ENCODE measurements at places on chromosomes 4 and X.

- no peak for DNase-seq
These were observed 114.2 kb downstream of the SMIM20 start for GRCh38 chr4:26028133-26028792.

- no peak for DNase-seq
These were observed 41.8 kb upstream of the RLIM start for GRCh38 chrX:74656079-74656745.

DNA sequence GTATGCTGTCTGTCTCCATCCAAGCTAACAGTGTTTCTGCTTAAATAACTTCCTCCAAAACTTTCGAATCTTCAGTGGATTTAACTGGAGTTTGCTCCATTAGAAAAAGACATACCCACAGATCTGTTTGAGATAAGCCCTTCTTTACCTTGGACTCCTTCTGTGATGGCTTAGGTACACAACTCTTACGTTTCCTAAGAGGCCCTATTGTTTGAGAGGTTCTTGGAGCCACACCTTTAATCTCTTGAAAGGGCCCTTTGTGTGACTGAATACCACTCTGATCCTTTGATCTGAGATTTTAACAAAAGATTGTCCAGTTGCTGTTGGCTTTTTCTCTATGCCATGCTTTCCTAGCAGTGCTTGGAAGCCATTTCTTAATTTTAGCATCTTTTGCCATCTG, 92.5 kb downstream of the AKAP4 start:
- DNase-seq: no peak

- DNase-seq: no peak
These were observed 85.1 kb upstream of the CTSO start for GRCh38 chr4:156038772-156039171.

DNA sequence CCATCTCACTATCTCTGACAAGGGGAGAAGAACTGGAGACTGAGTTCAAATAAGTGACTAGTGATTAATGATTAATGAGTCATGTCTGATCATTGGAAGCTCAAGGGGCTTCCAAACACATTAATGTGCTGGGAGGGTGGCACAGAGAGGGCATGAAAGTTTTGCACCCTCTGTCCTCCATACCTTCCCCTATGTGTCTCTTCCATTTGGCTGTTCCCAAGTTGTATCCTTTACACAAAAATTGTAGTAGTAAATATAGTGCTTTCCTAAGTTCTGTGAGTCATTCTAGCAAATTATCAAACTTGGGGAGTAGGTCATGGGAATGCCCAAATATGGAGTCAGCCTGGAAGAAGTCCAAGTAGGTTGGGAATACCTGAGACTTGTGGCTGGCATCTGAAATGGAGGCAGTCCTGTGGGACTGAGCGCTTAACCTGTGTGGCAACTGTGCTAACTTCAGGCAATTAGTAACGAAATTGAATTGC, 4.1 kb upstream of the FAM200B start:
- DNase-seq: no peak

GRCh38 chr4:19382993-19383756, 868.5 kb upstream of the SLIT2 start:
- no peak for DNase-seq

GRCh38 chrX:72208126-72208800, 26.7 kb downstream of the PIN4 start:
- DNase-seq: no peak

- DNase-seq: no peak
These were observed 331.1 kb downstream of the ADGRL3 start for GRCh38 chr4:61531188-61531587.

- DNase-seq: no peak
These were observed 80.5 kb upstream of the GALNT7 start for GRCh38 chr4:173088144-173088543.

DNA sequence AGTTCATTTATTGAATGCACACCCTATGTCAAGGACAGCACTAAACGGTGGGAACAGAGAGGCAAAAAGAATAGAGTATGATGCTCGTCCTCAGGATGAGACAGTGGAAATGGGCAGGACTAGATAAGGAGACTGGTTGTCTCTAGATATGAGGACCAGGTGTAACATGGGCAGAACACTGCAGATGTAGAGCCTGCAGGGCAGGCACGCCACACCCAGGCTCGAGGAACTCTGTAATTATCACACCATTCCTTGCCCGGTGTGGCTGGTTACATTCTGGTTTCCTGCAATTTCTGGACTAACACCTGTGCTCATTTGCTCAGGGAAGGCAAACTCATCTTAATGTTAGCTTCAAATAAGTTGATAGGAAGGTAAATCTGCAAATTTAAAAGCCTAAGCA, 334.4 kb downstream of the DHX15 start:
- no peak for DNase-seq

- no peak for DNase-seq
These were observed 37.0 kb upstream of the UGT8 start for GRCh38 chr4:114561590-114561989.

GRCh38 chrX:71282514-71283402, 677 bp upstream of the NONO start:
- DNase-seq: peak; percentile 24

GRCh38 chr4:84750260-84750959, 167.5 kb downstream of the CDS1 start:
- peak; percentile 27 for DNase-seq

DNA sequence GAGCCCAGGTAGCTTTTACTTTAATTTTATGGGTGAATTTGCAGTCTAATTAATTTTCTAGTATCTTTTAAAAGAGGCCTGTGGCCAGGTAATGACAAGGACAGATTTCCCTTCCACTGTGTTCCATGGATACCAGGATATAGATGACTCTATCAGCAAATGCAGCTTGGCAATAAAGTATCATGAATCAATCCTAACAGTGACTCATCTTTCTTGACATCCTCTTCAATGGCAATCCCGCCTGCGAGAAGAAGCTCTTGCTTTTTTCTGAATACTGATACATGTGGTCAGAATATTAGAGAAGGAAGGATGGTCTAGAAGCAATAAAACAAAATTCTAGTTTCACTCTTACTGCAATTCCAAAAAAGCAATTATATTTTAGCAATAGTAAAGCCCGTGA, 267.8 kb downstream of the DTHD1 start:
- DNase-seq: no peak
